ENCODE measurements at places on chromosomes 12 and 14. TPM values are rescaled to one million over a fixed set of nuclear protein-coding genes. Genes with fewer than 3 reads are reported as not detected.
A peak's percentile ranks its signal among the peaks of the same experiment; 100 is the strongest.

DNA sequence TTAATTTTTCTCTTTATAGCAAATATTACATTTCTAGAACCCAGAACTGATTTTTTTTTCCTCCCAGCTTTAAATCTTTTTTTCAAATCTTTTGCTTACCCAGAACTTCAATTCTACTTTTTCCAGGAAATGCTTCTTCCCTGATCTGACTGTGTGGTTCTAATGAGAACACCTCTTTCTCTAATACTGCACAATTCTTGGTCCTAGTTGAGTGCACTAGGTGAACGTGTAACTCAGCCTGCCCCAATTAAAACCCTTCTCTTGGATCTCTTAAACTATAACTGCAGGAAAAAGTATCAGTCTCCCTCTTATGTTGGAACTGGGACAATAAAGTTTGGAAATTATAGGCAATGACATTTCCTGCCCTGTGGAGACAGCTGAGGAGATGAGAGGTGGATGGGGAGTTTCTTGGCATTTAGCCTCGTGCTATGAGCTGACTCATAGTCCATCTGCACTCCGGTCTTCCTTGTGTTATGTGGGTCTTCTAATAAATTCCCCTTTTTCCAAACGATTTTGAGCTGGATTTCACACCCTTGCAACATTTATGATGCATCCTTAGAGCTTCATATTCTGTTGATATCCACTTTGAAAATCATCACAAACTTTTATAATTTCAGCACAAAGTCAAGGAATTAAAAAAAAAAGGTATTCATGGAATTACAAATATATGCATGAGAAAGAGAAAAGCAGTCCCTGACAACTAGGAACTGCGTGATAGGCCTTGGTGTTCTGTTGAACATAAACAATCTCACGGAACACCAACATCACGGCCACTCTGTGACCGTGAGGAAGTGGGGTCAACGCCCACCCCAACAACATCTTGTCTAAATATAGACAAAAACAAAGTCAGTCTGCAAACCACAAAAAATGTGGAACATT, 52.4 kb downstream of the BRMS1L start:
- peak; percentile 68 for DNase-seq

Gene NDRG2
- total RNA-seq = 17.5 TPM

GRCh38 chr14:57508756-57509155, 15.1 kb upstream of the CCDC198 start:
- no peak for DNase-seq

GRCh38 chr12:9872162-9872561, 3.0 kb upstream of the CLEC2B start:
- DNase-seq = no peak

- DNase-seq = no peak
Observed at GRCh38 chr12:122975790-122976647, 975 bp downstream of the OGFOD2 start.

DNA sequence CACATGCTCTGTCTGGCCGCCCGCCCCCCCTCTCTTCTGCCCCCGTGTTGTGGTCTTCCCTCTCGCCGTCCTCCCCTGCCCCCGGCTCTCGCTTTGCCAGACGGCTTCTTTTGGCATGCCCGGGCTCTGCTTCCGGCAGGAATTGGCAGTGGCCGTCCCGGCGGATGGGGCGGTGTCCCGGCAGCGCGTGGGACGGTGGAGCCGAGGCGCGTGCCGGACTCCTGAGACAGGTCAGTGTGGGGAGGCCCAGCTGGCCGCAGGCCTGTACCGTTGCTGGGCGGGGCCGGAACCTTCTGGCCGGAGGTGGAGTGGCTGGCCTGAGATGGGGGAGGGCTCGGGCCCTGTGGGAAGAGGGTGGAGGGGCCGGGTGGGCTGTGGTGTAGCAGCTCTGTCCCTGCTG, 17.1 kb downstream of the KIF26A start:
- no peak for DNase-seq

Gene MOK
- total RNA-seq = 23.0 TPM

Gene SIRT4
- total RNA-seq = not detected

DNA sequence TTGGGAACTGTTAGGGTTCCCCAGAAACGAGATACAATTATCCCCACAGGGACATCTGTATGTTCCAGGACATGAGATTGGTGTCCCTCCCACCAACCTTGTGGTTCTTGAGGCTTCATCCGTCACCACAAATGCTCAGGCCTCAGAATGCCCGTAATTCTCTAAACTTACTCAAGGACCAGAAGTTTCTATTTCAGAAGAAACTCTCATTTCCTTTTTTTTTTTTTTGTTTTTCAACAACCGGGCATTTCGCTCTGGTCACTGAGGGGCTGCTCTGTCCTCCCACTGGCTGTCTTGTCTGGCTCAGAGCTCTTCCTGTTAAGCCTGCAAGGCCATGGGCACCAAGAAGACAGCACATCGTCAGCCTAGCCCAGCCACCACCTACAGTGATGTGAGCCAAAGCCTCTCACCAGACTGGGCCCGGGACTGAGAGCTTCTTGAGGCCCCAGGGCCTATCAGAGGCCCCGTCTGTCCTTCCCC, 36.2 kb downstream of the VDR start:
- DNase-seq = no peak

GRCh38 chr14:104431929-104432541, 147.5 kb upstream of the C14orf180 start:
- DNase-seq = no peak

DNA sequence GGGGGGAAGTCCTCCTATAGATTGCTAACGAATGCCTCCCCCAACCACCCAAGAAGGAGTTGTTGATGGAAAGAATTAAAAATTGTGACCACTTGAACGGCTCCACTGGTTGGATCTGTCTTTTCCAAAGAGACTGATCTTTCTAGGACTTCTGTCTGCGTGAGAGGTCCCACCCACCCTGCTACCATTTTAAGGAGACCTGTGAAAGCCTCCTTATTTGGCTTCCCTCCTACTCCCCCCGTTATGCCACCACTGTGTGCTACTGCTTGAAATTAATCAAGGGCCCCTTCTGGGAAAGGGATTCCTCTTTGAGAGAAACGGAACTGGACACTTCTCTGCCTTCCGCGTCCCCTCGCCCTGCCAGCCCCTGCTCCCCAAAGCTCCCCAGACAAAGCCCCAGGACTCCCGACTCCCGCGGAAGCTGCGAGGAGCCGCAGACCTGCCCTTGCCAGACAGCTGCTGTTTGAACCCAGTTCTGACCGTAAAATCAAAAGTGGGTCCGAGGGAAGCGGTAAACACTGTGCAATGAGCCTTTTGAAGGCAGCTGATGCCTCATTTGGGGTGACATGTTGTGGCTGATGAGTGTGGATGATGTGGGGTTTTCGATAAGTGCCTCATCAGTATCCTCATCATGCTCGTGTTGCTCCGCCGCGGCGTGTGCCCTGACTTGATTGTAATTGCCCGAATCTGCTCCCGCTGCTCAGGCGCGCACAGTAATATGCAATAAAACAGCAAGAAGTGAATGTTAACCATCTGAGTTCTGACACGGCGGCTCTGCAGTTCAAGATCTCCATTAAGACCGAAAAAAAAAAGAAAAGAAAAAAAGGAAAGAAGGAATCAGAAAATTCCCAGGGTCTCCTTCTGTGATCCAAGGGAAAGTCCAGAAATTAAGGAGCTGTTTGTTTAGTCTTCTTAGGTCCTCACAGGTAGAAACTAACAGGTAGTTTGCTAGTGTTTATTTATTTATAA, 48.2 kb downstream of the MBIP start:
- peak; percentile 4 for DNase-seq

- no peak for DNase-seq
Observed at GRCh38 chr12:63822352-63822751, 22.1 kb upstream of the SRGAP1 start.

Gene IKZF4
- total RNA-seq = 0.30 TPM

- DNase-seq = peak; percentile 16
Observed at GRCh38 chr14:68391311-68392014, 401.4 kb downstream of the ZFP36L1 start.

Gene PLEKHD1
- not detected for total RNA-seq

- DNase-seq = no peak
Observed at GRCh38 chr14:95765051-95765450, 51.1 kb upstream of the TCL1A start.

Data from MG63 (cell line).